RPMI8226 (cell line): ENCODE measurements at places on chromosomes 12 and 14.

GRCh38 chr12:99059824-99060511 is 414.9 kb downstream of the APAF1 start:
- no peak for DNase-seq

- no peak for DNase-seq
Measured at GRCh38 chr12:1493781-1494565, 100.4 kb downstream of the FBXL14 start.

GRCh38 chr14:70664698-70665447 is 23.2 kb downstream of the TTC9 start:
- peak; percentile 34 for DNase-seq

DNA sequence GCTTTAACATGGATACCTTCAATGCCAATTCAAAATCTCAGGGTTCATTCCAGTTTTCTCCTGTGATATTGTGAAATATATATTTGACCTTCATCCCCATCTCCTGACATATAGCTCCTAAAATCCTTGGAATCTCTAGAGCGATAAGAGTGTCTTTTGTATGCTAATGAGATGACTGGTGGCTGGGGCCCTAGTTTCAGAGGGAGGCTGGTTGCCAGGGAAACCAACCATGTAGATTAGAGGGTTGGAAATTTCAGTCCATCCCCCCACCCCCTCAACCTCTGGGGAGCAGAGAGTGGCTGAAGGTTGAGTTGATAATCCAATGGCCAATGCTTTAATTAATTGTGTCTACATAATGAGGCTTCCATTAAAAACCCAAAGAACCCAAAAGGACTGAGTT is 59.4 kb downstream of the SDR9C7 start:
- no peak for DNase-seq

DNA sequence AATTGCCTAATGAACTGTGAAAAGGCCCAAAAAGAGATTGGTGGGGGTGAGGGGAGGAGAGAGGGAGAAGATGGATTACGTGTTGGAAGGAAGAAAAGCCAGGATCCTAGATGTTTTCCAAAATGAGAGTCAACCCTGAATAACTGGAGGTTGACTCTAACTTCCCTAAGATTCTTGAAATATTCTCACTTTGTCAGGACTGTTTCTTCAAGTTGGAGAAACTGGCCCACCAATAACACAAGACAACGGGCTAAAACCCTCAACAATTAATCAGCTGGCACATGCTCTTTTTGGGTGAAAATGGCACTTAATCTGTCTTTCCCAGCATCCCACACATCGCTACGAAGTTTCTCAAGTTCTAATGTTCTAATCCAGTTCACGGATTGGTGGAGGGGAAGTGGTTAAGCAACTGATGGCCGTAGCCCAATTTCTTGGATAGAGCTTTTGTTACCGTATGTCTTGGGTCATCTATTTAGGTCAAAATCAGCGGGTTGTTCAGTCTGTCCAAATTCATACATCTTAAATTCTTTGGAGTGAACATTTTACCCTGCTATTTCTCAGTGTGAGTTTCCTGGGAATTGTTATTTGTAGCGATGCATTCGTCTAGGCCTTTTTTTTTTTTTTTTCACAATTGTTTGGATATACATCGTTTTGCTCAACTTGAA is 49.0 kb downstream of the GPHB5 start:
- no peak for DNase-seq

GRCh38 chr12:79455286-79455685 is 235.5 kb downstream of the PAWR start:
- DNase-seq: peak; percentile 26

- DNase-seq: peak; percentile 15
Measured at GRCh38 chr12:9118158-9118557, 2.4 kb upstream of the A2M start.

DNA sequence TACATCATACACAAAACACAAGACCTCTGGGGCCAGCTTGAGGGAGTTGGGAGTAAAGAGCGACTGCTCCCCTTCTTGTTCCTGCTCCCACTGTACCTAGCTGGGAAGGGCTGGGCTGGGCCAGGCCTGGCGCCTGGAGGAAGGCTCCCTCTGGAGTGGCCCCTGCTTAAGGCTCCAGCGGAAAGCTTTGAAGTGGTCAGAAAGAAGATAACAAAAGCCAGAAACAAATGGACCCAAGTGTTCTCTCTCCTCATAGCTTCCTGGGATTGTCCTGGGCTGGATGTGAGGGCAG is 25.3 kb downstream of the PRPF40B start:
- DNase-seq: no peak

DNA sequence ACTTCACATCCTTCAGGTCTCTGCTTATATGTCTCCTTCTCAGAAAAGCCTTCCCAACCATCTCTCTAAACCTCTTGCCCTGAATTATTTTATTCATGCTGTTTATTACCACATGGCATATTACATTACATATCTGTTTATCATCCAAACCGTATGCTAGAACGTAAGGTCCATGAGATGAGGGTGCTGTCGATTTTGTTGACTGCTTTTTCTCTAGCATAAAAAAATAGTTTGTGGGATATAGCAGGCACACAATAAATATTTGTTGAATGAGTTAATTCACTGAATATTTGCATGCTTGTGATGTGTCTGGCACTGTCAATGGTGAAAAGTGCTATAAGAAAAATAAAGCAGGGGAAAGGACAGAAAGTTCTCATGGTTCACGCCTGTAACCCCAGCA is 22.9 kb downstream of the SAMD4A start:
- no peak for DNase-seq

GRCh38 chr12:108040947-108041346 is 88.1 kb upstream of the WSCD2 start:
- no peak for DNase-seq

GRCh38 chr12:12099102-12099501 is 28.4 kb downstream of the BCL2L14 start:
- no peak for DNase-seq

GRCh38 chr12:28611449-28611848 is 421.2 kb downstream of the CCDC91 start:
- no peak for DNase-seq

DNA sequence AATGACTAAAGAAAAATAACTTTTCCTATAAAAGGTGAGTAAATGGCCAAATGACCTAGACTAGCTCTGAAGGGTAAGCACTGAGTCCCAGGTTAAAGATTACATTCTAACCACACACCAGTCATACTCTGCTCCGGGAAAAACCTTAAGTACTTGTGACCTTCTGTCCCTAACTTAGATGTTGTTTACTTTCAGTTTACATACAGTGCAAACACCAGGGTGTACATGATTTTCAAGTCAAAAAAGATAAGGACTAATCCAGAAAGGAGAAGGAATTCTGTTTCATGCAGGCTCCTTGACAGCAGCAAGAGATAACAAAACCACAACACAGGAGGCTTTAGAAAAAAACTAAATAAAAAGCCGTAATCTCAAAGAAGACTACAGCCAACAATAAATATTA is 174.2 kb downstream of the PPM1H start:
- DNase-seq: no peak

GRCh38 chr14:79118291-79118690 is 948.1 kb downstream of the NRXN3 start:
- DNase-seq: no peak

DNA sequence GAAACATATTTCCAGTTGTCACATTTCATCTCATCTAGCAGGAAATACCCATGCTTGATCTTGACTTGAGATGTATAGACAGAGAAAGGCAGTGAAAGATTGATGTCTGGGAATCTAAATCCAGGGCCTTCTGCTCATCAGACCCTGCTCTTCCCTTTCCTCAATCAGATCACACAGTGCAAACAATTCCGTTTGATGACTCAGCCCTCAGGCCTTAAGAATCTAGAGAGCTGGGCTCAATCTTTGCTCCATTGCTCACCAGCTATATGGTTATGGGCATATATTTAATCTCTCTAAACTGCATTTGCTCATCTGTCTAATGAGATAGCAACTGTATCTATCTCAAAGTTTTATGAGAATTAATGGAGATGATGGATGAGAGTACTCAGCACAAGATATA is 201.8 kb upstream of the CCDC196 start:
- no peak for DNase-seq

DNA sequence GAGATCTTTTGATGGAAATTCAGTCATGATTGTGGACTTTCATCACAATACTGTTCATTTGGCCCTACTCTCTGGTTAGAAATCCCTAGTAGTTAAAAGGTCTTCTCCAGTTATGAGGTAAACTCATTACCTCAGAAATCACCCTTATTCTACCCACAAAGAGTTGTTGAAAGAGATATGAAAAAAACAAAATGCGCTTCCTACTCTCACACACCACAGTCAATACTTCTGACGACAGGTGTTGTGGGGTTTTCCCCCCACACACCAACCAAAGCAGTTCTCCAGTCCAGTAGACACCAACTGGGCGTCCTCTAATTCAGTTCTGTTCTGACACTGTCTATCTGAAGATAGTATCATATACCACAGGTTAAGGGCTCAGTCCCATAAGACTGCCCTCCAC is 54.9 kb downstream of the TRMT5 start:
- no peak for DNase-seq

DNA sequence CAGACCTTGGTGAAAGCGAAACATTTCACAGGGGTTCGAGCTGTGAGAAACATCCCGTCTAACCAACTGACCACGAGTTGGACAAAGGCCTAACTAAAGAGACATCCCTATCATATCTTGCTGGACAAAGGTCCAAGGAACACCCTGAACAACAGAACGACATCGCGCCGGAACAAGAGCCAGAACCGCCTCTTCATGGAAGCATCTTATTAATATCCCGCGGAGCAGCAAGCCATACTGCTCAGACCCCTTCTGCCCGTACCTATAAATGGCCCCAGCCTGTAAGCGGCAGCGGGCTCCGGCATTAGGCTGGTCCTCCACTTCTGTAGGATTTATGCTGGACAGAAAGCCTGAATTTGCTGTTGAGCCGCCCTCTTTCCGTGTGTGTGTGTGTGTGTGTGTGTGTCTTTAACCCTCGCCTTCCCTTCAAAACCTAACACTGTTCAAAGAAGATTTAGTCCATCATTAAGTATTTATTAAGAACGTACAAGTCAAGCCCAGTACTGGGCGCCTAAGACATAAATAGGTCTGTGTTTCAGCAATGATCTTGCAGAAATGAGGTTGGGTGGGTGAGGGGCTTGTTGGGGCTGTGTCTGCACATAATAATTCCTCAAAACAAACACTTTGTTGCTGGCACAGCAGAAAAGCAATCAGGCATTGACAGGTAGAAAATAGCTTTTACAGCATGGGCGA is 1.9 kb downstream of the SLC6A15 start:
- DNase-seq: peak; percentile 4

DNA sequence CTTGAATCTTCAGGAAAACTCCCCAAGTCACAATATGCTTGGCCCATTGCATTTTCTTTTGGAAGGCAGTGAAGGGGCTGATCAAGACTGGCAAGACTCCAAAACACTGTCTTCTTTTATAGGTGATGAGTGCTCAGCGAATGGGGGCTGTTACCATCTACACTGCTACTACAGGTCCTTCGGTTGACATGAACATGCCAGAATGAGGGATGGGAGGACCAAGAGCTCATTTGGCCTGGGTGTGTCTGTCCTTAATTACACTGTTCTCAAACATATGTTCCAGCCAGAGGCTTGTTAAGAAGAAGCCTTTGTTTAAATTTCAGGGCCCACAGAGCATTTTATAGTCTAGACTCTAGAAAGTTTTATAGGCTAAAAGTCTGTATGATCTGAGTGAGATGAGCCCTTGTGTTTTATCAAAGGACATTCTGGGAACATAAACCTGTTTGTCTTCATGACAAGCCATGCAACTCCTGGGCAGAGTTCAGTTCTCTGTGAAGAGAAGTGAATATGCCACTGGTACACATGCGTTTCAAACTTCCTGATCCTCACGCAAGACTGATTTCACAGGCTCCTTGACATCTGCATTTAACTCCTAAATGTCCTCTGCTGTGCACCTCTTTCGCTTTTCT is 4.7 kb upstream of the FAM234B start:
- DNase-seq: no peak
